A549 treated with GW870086 at 1 μM for 4 hours (cell line): ENCODE measurements at places on chromosomes 2 and 18. TPM values are rescaled to one million over a fixed set of nuclear protein-coding genes. Genes with fewer than 3 reads are reported as not detected.

The DCC gene
- not detected in 5 replicates for total RNA-seq

The TWIST2 gene
- 9.9 to 17.5 TPM (median 16.6 TPM) in 5 replicates for total RNA-seq

The TMEM247 gene
- not detected in 5 replicates for total RNA-seq

The DPY30 gene
- 106 to 122 TPM (median 112 TPM) in 5 replicates for total RNA-seq

The ADGRF3 gene
- 0.03 to 0.26 TPM (median 0.10 TPM) in 5 replicates for total RNA-seq

The THUMPD2 gene
- total RNA-seq, result 13.0 to 15.0 TPM (median 14.5 TPM) in 5 replicates

The SLC4A3 gene
- 2.0 to 3.4 TPM (median 3.0 TPM) in 5 replicates for total RNA-seq

The GKN2 gene
- total RNA-seq, result 1.7 to 3.5 TPM (median 2.9 TPM) in 5 replicates

The HS6ST1 gene
- total RNA-seq, result 9.3 to 13.0 TPM (median 11.3 TPM) in 5 replicates

The RTP5 gene
- total RNA-seq, result not detected in 5 replicates

The ARPC2 gene
- 280 to 308 TPM (median 303 TPM) in 5 replicates for total RNA-seq

The SERPINB3 gene
- total RNA-seq, result 0.07 to 0.13 TPM (median 0.10 TPM) in 3 of 5 replicates, not detected in the others

The OBSL1 gene
- total RNA-seq, result 16.6 to 22.3 TPM (median 20.4 TPM) in 5 replicates

The GNAL gene
- 5.1 to 8.0 TPM (median 6.4 TPM) in 5 replicates for total RNA-seq

The RAD51AP2 gene
- total RNA-seq, result not detected in 5 replicates

The EGR4 gene
- 0.09 to 0.42 TPM (median 0.24 TPM) in 4 of 5 replicates, not detected in the other for total RNA-seq

The RSAD2 gene
- 0.13 to 0.30 TPM (median 0.25 TPM) in 5 replicates for total RNA-seq
